ENCODE measurements at places on chromosomes 3 and 15. TPM values are rescaled to one million over a fixed set of nuclear protein-coding genes. Genes with fewer than 3 reads are reported as not detected.

GRCh38 chr3:150150633-150151032 lies 179.9 kb upstream of the PFN2 start:
- H3K4me1 ChIP-seq, result peaks cover 2% of the 10 kb centered on the region
- no peak overlapping the region for H3K4me3 ChIP-seq

GRCh38 chr3:50352781-50353180 lies 2.1 kb downstream of the CYB561D2 start:
- peaks cover 64% of the 10 kb centered on the region for H3K4me1 ChIP-seq
- H3K4me3 ChIP-seq, result no peak overlapping the region
- no peak overlapping the region for H3K27ac ChIP-seq
- DNase-seq, result peak; percentile 25
- peaks cover 33% of the 10 kb centered on the region for H3K36me3 ChIP-seq

- no peaks in the 10 kb centered on the region for H3K36me3 ChIP-seq
- H3K27me3 ChIP-seq, result peaks cover 6% of the 10 kb centered on the region
- DNase-seq, result no peak
Observed at GRCh38 chr3:19932422-19932821, 1.6 kb downstream of the EFHB start.

DNA sequence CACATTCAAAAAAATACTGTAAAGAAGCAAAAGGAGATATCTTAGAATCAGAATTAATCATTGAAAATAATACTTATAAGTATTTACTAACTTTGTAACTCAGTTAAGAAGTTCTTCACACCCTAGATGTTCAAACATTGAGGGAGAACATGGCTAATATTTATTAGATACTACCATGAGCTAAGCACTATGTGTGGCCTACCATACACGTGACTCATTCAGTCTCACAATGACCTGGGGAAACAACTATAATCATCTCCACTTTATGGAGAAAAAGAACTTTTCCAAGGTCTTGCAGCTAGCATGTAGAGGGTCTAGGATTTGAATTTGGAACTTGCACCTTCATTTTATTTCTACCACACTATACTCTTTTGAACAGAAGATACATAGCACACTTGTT lies 361.9 kb upstream of the CFAP20DC start:
- peaks cover 20% of the 10 kb centered on the region for H3K4me1 ChIP-seq
- H3K27ac ChIP-seq, result no peak overlapping the region
- H3K36me3 ChIP-seq, result peaks cover 1% of the 10 kb centered on the region

- no peaks in the 10 kb centered on the region for H3K36me3 ChIP-seq
- no peak overlapping the region for H3K27ac ChIP-seq
- no peak overlapping the region for H3K4me3 ChIP-seq
- H3K4me1 ChIP-seq, result no peaks in the 10 kb centered on the region
- DNase-seq, result peak; percentile 36
Observed at GRCh38 chr3:192130534-192131132, 596.7 kb downstream of the FGF12 start.

DNA sequence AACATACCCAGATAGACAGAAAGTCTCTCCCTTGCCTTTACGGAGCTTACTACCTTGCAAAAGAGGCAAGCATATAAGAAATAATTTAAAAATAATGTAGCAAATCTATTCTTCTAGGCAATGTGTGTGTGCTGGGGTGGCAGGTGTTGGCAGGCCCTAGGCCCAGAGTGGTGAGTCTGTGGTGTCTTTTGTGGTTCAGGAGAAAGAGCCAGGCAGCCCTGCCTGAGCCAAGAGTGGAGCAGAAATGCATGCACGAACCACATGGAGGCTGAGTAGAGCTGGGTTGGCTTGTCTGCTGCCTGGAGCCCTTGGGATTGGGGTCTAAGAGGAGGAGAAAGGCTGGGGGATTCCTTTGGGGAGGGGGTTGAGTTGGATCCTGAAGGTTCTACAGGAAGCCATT lies 70.2 kb upstream of the MYZAP start:
- H3K4me3 ChIP-seq, result no peak overlapping the region
- no peaks in the 10 kb centered on the region for H3K27me3 ChIP-seq
- H3K36me3 ChIP-seq, result no peaks in the 10 kb centered on the region

The AHSG gene
- total RNA-seq, result not detected

The ASB14 gene
- not detected for total RNA-seq
